ENCODE measurements at places on chromosomes 12 and 14. TPM values are rescaled to one million over a fixed set of nuclear protein-coding genes. Genes with fewer than 3 reads are reported as not detected.

DNA sequence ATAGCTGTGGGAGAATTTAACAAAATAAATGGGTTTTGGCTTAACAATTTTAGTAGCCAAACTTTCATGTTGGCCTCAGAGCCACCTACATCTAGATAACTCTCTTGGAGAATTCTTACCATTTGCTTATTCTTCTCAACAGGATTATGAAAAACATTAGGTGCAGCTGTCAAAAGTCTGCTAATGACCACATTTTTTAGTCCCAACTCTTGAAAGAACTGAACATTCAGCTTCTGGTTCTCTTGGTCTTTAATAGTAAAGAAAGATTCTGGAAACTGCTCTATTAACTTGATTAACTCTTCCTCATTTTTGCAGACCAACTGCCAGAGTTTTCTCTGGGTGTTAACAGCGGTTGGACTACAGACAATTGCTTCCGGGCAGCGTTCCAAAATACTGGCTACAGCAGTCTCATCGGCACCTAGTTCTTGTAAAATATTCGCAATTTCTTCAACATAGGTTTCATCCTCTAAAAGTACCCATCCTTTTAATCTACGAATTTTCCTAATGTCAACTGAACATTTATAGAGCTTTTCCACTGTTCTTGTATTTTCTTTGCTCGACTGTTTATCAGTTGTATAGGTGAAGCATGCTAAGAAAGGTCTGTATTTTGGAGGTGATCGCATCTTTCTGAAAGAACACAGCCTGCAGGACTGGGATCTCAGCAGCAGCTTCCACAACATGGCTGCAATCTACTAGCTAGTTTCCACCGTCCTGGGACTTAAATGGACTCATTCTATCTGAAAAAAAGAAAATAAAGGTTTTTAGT, 8.7 kb downstream of the MTERF2 start:
- no peak for DNase-seq
- peaks cover 3% of the 10 kb centered on the region for H3K4me1 ChIP-seq
- no peaks in the 10 kb centered on the region for H3K36me3 ChIP-seq
- no peaks in the 10 kb centered on the region for H3K27me3 ChIP-seq
- H3K27ac ChIP-seq = no peak overlapping the region

DNA sequence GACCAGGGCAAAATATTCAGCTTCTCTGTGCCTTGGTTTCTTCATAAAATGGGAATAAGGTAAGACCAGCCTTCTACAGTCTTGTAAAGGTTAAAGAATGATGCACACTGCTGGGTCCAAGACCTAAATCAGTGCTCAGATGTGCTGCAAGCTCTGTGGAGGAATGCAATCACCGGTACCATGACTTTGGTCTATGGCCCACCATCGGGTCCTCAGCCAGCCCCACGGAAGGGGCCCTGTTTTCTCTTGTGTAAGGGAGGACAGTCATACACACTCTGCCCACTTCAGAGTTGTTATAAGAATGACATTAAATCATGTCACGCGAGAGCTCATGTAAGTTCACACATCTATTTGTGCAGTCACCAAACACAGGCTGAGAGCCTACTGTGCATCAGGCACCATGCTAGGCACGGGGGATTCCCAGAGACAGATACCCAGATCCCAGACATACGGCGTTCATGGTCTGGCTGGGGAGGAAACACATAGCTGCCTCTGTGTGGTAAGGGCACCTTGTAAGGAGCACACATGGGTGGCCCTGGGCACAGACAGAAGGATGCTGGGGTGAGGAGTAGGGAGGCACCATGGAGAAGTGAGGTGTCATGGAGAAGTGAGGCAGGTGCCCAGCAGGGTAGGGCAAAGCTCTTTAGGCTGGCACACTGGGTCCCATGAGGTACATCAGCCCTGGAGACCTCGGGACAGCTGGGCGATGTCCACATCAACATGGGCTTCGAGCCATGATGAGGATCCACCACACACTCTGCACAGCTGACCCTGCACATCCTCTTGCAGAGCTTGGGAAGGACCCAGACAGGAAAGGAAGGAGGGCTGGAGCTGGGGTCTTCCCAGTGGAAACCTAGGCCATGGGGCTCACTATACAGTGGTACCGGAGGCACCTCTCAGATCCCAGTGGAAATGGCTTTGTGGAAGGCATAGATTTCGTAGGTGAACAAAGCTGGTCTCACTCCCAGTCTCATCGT, 190.4 kb upstream of the DIO3 start:
- no peaks in the 10 kb centered on the region for H3K4me1 ChIP-seq
- no peaks in the 10 kb centered on the region for H3K27me3 ChIP-seq
- H3K36me3 ChIP-seq = no peaks in the 10 kb centered on the region
- DNase-seq = no peak
- H3K27ac ChIP-seq = no peak overlapping the region

IRAK3 gene
- total RNA-seq = 0.12 TPM

KRT4 gene
- total RNA-seq = not detected

GDF11 gene
- 5.3 TPM for total RNA-seq
